ENCODE measurements at places on chromosomes 2 and 18.

DNA sequence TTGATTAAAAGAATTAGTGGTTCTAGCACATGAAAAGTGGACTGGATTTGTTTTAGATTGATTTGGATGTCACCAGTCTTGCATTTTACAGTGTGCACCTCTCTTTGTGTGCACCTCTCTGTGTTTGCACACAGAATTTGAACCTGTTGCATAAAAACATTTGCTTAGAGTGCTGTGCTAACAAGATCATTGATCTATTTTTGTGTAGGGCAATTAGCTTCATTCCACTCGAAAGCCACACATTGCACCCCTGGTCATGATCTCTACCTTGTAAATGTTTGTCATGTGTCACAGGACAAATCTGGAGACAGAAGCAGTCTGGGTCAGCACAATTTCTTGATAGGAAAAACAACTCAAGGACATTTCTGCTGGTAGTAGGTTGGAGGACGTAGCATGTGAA, 258.7 kb upstream of the LINC00305 start:
- DNase-seq, result no peak

DNA sequence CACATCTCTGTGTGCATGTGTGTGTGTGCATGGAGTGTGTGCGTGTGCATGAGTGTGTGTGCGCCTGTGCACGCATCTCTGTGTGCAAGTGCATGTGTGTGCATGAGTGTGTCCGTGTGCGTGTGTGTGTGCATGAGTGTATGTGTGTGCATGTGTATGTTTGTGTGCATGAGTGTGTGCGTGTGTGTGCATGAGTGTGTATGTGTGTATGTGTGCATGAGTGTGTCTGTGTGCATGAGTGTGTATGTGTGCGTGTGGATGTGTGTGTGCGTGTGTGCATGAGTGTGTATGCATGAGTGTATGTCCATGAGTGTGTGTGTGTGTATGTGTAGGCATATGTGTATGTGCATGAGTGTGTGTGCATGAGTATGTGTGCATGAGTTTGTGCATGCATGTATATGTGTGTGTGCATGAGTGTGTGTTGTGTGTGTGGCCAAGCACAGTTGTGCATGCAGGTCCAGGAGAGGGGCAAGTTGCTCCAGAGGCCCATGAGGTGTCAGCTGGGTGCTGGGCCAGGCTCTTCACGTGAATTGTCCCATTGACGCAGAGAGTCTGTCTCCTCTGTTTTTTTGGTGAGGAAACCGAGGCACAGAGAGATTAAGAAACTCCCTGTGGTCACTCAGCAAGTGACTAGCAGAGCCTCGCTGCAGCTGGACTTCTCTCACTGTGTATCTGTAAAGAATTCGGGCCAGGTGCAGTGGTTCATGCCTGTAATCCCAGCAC, 75.5 kb downstream of the ASB1 start:
- DNase-seq, result no peak

DNA sequence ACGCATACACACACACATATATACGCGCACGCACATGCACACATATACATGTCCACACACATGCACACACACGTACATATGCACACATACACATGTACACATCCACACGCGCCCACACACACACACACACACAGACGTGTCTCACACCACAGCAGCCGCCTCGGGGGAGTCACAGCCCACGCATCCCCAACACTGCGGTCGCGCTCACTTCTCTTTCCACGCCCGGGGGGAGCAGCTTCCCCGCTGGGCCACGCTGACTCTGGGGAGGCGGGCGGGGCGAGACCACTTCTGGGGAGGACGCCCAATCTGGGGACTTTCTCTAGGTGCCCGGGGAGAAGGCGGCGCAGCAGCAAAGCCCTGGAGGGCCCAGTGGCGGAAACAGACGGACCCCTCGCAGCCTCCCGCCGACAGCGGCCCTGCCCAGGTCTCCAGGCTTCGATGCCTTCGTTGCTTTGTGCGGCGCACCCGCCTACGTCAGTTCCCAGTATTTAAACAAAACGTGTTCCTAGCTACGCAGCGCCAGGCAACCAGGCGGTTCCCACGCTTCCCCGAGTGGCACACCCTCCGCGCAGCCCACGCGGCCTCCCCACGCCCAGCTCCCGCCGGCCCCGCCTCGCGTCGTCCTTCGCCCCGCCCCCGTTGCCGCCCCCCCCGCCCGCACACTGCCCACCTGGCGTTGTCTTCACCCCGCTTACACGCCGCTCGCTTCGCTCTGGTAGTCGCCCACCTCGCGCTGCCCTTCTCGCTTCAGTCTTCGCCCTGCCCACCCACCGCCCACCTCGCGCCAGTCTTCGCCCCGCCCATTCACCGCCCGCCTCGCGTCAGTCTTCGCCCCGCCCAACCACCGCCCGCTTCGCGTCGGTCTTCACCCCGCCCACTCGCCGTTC, 810 bp upstream of the RBFA start:
- peak; percentile 99 for DNase-seq

DNA sequence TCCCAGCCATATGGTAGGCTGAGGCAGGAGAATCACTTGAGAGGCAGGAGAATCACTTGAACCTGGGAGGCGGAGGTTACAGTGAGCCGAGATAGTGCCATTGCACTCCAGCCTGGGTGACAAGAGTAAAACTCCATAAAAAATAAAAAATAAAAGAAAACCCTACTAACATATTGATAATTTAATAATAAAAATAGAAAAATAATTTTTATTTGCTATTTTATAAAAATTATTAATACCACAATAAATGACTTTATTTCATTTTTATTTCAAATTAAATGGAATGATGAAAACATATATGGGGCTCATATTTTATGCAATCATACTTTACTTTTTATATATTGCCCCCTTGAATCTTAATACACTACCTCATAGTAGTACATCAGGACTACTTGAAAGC, 20.4 kb downstream of the TMEM182 start:
- no peak for DNase-seq

DNA sequence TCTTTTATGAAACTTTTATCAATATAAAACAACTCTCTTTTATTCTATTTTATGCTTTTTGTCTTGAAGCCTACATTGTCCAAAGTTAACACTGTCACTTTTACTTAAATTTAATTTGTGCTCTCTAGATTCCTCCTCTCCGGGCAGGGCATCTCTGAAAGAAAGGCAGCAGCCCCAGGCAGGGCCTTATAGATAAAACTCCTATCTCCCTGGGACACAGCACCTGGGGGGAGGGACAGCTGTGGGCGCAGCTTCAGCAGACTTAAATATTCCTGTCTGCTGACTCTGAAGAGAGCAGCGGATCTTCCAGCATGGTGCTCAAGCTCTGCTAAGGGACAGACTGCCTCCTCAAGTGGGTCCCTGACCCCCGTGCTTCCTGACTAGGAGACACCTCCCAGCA, 447.7 kb upstream of the FANCL start:
- peak; percentile 83 for DNase-seq

DNA sequence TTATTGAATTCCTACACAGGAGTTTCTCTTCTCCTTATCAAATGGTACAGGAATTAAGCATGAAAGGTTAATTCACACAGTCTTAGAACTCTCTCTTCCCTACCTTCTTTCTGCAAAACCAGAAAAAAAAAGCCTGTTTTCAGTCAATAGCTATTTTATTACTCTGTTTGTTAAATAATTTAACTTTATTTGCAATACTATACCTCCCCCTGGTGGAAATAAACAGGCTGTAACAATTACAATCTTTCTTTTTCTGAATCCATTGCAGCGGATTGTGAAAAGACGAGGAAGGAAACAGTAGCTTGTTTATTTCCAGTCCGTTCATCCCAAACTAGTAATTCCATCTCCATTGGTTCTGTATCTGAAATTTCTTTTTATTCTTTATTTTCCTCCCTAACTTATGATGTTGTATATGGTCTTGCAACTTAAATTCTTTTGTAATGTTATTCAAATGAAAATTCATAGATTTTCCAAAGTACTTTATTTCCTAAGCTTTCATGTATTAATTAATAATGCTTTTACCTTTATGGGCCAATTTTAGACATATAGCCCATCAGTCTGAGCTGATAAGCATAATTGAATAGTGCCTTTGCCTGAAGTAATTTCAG, 165.2 kb downstream of the SH3BP4 start:
- peak; percentile 74 for DNase-seq

DNA sequence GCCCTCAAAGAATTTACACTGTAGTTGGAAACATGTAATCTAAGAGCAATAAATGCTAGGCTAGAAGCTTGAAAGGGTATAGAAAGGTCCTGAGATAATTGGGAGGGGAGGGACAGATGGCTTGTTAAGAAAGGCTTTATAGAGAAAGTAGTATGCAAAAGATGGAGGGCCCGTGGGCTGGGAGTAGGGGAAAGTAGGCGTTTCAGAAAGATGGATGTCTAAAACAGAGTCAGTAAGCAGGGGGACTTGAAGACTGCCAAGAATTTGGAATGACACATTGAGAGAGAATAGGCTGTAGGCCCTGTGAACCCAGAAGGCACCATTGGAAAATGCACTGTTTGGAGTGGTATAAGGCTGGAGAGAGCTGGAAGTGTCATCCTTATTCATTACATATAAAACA, 822 bp downstream of the PSMG2 start:
- peak; percentile 57 for DNase-seq

- peak; percentile 6 for DNase-seq
These were observed 47.7 kb upstream of the SMIM21 start for GRCh38 chr18:75475228-75475627.

- peak; percentile 68 for DNase-seq
These were observed 102.8 kb downstream of the HIBCH start for GRCh38 chr2:190216829-190217228.

DNA sequence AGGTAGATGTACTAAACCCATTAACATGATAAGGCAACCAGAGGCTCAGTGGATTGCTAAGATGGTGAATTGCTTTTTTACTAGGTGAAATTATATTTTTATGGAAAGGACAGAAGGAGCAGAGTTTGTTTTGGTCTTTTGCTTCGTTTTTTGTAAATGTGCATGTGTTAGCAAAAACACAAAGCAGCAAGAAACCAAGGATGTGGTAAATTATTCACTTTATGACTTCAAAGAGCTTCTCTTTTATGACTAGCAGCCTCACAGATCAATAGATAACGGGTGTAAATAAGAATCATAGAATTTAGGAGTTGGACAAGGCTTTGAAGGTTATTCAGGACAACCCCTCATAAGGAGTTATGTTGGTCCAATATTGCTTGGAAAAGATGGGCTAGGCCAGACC, 615.0 kb downstream of the DPP10 start:
- DNase-seq, result no peak

DNA sequence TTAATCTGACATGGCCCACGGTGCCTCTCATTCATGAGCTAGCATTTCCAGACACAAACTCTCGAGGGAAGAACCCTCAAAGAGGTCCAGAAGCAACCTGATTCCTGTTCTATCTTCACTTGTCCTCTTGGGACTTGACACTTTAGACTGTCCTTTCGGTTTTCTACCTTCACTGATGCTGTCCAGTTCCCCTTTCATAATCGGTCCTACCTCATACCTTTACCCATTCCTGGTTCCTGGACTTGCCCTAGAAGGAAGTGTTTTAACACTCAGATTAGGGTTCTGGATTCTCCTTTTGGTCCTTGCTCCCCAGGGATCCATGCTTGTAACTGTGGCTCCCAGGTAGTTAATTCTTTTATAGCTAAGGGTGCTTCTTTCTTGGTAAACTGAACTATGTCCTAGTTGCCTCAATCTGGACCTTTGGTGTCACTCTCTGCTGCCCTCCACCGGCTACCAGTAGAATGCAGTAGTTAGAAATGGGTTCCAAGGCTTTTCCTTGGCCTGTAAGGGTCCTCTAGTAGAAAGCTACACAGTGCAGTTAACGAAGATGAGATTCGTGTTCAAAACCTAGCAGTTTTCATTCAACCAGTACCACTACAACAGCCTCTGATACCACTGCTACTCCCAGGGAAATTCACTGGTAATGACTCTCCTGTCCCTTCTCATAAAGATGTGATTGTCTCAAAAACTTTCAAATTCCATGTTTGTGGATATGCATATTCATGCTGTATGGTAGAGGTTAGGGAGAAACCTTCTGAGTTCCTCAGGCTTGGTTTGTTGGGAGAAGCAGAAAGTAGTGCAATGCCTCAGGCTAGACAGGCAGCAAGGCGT, 178.1 kb upstream of the CYP26B1 start:
- DNase-seq, result peak; percentile 35

- DNase-seq, result peak; percentile 67
These were observed 89.6 kb upstream of the NPAS2 start for GRCh38 chr2:100730290-100730868.

DNA sequence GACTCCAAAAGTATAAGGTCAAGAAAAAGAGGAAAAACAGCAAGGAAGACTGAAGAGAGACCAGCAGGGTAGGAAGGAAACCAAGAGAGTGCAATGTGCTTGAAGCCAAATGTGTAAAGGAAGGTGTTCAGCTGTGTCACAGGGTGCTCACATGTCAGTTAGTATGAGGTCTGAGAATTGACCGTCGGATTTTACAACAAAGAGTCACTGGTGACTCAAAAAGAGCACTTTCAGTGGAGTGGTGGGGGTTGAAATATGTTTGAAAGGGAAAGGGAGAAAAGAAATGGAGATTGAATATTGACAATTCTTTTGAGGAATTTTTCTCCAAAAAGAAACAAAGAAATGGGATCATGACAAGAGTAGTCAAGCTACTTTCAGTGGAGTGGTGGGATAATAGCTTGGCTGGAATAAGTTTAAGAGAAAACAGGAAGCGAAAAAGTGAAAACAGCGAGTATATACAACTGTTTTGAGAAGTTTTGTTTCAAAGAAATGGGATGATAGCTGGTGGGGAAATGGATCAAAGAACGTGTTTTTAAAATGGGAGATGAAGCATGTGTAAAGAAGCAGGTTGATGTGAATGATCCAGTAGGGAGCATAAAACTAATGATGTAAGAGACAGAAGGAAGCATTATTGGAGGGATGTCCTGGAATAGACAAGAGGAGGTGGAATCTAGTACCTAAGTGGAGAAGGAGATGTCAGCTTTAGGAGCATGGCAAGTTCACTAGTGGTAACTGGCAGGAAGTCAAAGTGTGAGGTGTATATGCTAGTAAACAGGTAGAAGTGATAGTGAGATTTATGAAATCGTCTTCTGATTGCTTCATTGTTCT, 3.6 kb upstream of the TSPYL6 start:
- no peak for DNase-seq

DNA sequence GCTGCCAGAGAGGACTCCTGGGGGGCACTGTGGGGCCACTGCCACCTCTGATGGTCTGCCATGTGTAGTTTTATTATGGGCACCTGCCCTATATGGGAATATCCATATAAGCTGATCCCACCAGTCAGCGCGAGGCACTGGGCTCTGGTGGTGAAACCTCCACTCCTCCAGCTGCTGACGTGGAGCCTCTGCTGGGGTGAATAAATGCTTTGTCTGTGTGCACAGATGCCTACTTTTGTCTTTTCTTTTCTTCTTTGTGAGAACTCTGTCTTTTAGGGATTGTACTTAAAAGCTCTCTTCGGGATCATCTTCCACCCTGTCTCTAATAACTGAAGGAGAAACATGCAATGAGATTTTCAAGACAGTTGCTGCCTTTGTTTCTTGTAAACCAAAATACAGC, 68.9 kb upstream of the NCK2 start:
- DNase-seq, result no peak

- DNase-seq, result no peak
These were observed 26.2 kb downstream of the ADI1 start for GRCh38 chr2:3492951-3493614.
